ENCODE measurements at places on chromosomes 7 and 10. TPM values are rescaled to one million over a fixed set of nuclear protein-coding genes. Genes with fewer than 3 reads are reported as not detected.

Gene CTAGE15
- not detected for total RNA-seq

Gene AOAH
- not detected for total RNA-seq

Gene DLG5
- total RNA-seq: 28.3 TPM

Gene TMEM130
- total RNA-seq: 8.4 TPM

Gene PDE1C
- 11.1 TPM for total RNA-seq

Gene EPHA1
- not detected for total RNA-seq

Gene MINDY4
- total RNA-seq: 9.5 TPM

Gene CPA5
- total RNA-seq: not detected
